Activated CD4-positive, alpha-beta T cell treated with anti-CD3 and anti-CD28 coated beads, Interleukin-2, amount 10 ng/mL, durations not matched to agents 7 days and 5 days (primary cell): ENCODE measurements at places on chromosomes 12 and 14.

DNA sequence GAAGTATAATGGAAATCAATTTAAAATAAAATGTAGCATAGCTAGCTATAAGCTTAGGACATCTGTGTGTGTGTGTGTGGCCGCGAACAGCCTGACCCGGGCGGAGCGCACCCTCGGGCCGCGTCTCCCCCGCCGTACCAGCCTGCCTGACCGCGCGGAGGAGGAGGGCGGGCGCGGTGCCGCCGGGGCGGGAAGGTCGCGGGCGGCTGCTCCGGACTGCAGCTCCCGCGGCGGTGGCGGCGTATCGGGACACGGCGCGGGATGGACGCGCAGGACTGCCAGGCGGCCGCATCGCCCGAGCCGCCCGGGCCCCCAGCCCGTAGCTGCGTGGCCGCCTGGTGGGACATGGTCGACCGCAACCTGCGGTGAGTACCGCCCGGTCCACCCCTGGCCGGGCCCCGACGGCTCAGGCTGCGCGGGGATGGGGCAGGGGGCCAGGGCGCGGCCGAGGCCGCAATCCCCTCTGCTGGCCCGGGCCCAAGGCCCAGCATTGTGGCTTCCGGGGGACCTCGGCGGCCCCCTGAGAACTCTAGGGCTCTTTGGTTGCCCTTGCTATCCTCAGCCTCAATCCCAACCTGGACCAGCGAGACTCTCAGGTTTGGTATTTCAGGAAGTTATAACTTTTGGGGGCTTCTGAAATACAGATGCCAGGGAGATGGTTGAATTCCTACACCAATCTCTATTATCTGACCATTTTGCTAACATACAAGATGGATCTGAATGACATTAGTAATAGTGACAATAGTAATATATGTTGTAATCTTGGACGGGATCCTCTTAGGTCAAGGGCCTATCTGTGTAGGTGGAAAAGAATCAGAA lies at the start of gene ABHD12B:
ABHD12B (plus strand) TSS at position 140 of the 819 bp plus-strand sequence; CDS start at position 262, 122 bp downstream.
- no peak for DNase-seq

DNA sequence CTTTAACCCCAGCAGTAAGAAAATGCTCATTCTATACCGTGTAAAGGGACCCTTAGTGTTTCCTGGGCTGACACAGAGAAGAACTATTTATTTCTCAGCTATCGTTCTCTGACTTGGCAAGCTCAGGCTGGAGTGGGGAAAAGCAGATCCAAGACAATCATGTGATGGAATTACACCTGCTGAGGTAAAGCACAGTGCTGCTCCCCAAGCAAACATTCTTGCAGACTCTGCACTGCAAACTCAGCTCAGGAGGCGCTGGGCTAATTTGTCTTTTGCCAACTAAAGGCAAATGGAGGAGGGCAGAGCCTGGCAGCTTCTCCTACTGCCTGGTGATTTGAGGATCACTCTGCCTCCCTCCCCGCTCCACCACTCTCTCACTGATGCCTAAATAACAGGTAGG lies 57.8 kb upstream of the FUT8 start:
- DNase-seq, result no peak

GRCh38 chr14:99191395-99192027 lies 80.5 kb downstream of the BCL11B start:
- DNase-seq, result peak; percentile 55

GRCh38 chr12:131066207-131066885 lies 112.6 kb downstream of the ADGRD1 start:
- DNase-seq, result no peak

DNA sequence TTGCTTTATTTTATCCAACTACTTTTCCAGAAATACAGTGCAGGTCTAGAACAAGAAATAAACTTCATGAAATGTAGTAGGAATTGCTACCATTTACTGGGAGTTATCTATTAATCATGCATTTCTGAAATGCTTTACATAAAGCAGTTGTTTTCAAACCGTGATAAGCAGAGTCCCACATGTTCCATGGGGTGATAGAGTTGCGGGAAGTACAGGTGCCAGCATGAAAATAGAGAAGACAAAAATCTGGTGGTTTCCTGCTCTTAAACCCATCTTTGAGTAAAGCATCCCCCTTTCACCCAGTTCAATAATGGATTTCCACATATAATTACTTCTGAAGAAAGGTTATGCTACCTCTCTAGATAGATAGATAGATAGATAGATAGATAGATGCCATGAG lies 123.7 kb upstream of the PDZRN4 start:
- no peak for DNase-seq
